Neural progenitor cell (in vitro differentiated cells): ENCODE measurements at places on chromosomes 16 and 17. TPM values are rescaled to one million over a fixed set of nuclear protein-coding genes. Genes with fewer than 3 reads are reported as not detected.

Gene NAGS
- total RNA-seq: 1.8 and 2.2 TPM in 2 replicates

Gene MAF
- total RNA-seq: 10.8 and 13.5 TPM in 2 replicates

Gene ABCA8
- not detected in 2 replicates for total RNA-seq

Gene C17orf75
- 38.2 and 57.4 TPM in 2 replicates for total RNA-seq

Gene CALB2
- 0.62 TPM in 1 of 2 replicates, not detected in the other for total RNA-seq

Gene COPRS
- total RNA-seq: 37.9 and 51.3 TPM in 2 replicates

Gene MEOX1
- total RNA-seq: 0.59 TPM in 1 of 2 replicates, not detected in the other

Gene NOD2
- 0.22 TPM in 1 of 2 replicates, not detected in the other for total RNA-seq
